NCI-H460 (cell line): ENCODE measurements at places on chromosomes 12 and 14.

DNA sequence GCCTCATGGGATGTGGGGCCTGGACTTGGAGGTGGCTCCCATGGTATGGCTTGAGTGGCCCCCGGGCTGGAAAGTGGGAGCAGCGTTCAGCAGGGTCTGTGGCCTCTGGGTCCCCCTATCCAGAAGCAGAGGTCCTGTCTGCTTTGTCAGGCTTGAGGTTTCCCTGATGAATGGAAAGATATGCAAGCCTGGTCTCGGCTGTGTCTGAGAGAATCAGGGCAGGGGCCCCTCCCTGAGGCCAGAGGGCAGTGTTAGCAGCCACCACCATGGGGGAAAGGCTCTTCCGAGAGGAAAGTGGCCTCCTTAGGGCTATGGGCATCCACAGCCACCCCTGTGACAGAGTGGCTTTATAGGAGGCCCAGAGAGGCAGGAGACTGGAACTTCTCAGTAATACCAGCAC is 128.2 kb downstream of the VRK1 start:
- DNase-seq, result no peak

- DNase-seq, result no peak
Measured at GRCh38 chr12:42266579-42267230, 28.7 kb upstream of the YAF2 start.

- no peak for DNase-seq
Measured at GRCh38 chr12:120993496-120993895, 15.2 kb downstream of the HNF1A start.

- no peak for DNase-seq
Measured at GRCh38 chr14:32472512-32473463, 143.7 kb downstream of the AKAP6 start.

- no peak for DNase-seq
Measured at GRCh38 chr12:8781381-8782127, 40.9 kb upstream of the A2ML1 start.

- DNase-seq, result peak; percentile 1
Measured at GRCh38 chr12:98814254-98814653, 169.2 kb downstream of the APAF1 start.
